ENCODE measurements at places on chromosomes 1 and 21.
A peak's percentile ranks its signal among the peaks of the same experiment; 100 is the strongest.

- DNase-seq = peak; percentile 76
Measured at GRCh38 chr1:1290238-1290731, 10.0 kb downstream of the SCNN1D start.

DNA sequence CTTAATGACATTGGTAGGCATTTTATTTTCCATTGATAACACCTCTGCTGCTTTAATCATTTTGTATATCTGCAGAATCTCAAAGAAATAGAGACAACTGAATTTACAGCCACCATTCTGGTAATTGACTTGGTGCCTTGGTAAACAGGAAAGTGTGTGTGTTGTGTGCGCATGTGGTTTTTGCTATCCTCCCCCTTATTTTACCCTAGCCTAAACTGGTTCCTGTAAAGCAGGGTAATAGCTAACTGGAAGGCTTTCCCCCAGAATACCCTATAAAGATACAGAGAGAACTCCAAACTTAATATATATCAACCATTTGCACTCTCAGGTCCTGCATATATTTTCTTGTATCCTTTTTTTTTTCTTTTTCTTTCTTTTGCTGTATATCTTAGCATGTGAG, 149.5 kb upstream of the ADGRL4 start:
- DNase-seq = no peak

DNA sequence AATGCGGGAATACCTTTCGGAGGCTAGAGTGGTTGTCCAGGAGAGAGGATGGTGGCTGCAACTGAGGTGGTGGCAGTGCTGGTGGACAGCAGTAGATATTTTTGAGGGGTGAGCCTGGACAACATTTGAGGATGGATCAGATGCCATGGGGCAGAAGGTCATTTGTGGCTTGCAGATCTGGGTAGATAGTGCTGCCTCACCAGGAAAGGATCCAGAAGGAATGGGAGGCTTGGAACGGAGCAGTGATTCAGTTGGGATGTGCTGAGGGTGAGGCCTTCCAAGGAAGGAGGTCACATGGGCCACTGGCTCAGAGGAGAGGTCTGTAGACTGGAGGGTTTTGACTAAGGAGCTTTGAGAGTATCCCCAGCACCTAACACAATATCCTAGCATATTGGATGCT, 110.8 kb upstream of the KAZN start:
- DNase-seq = no peak

DNA sequence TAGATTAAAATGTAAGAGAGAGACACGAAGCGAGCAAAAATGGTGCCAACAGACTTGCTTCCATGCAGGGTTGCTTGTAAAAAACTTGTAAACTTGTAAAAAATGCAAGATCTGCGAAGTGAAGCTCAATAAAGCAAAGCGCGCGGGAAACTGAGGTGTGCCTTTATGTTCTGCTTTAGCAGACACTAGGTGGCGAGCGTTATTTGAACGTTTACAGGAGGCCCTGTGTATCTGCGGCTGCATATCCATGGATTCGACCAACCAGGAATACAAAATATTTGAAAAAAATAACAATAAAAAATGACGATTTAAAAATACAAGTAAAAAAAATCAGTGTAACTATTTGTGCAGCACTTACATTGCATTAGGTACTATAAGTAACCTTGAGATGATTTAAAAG, 1.5 kb downstream of the UBE2G2 start:
- DNase-seq = peak; percentile 31

DNA sequence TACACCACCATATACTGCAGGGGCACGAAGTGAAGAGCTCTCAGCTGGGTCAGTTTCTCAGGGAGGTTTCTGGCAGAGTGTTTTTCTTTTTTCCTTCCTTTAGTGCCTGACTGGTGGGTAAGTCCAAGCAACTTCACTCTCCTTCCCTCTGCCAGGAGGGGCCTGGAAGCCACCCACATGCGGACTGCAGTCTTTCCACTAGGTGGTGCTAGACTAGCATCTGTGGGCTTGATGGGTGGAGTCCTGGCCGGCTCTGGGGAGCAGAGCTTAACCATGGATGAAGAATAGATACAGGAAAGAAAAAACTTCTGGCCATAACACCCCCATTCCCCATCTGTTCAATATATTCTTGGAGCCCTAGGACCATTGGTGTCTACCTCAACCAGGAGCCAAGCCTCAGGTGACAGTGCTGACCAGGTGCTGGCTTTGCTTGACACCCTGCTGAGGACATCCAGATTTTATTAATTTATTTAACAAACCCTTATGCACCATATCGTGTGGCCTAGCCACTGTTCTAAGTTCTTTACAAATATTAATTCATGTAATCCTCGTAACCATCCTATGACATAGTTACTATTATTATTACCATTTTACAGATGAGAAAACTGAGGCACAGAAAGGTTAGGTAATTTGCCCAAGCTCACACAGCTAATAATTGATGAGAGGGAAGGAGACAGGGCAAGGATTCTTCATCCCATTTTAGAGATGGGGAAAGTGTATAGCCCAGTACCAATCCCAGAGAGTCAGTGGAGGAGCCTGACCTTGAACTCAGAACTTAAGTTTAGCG, 126.7 kb upstream of the CSF3R start:
- DNase-seq = peak; percentile 64

DNA sequence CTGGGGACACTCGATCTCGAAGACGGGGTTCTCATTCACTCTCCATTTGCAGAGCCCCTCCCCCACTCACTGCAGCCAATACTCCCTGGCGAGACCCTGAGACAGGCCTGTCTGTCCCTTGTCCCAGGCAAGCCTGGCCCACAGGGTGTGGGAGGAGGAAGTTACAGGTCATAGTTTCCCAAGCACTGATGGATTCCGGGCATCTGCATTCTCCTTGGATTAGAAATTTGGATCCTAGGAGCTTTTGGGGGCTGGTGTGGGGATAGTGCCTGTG, 11.3 kb downstream of the WNT3A start:
- DNase-seq = no peak

DNA sequence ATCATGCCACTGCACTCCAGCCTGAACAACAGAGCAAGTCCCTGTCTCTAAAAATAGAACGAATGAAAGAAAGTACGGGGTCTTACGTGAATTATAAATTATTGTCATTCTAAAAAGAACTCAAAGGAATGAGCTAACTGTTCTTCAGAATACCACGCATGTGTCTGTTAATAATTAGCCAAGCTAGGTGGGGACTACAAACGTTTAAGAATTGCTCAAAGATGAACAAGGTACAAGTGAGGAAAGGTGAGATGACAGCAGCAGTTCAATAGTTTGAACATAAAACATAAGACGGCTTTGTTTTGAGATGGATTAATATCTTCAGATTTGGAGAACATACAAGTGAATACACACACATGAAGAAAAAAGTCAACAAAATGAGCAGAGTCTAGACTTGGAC, 79.6 kb downstream of the UBR4 start:
- DNase-seq = no peak

DNA sequence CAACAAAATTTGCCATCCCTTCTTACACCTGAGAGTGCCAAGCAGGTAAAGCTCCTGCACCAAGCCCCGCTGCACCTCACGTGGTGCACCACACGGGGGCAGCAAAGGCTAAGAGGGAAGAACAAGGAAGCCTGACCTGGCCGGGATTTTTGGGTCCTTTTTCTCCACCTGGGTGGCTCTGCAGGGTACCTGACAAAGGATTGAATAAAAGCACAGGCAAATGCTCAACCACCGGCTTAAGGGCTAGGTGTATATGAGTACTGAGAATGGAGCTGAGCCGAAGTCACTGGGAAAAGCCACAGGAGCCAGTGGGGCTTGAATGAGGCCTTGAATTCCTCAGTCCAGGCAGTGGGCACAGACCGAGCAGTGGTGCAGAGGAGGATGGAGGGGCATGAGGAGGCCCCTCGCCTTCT, 36.4 kb downstream of the ZNF697 start:
- DNase-seq = peak; percentile 83

DNA sequence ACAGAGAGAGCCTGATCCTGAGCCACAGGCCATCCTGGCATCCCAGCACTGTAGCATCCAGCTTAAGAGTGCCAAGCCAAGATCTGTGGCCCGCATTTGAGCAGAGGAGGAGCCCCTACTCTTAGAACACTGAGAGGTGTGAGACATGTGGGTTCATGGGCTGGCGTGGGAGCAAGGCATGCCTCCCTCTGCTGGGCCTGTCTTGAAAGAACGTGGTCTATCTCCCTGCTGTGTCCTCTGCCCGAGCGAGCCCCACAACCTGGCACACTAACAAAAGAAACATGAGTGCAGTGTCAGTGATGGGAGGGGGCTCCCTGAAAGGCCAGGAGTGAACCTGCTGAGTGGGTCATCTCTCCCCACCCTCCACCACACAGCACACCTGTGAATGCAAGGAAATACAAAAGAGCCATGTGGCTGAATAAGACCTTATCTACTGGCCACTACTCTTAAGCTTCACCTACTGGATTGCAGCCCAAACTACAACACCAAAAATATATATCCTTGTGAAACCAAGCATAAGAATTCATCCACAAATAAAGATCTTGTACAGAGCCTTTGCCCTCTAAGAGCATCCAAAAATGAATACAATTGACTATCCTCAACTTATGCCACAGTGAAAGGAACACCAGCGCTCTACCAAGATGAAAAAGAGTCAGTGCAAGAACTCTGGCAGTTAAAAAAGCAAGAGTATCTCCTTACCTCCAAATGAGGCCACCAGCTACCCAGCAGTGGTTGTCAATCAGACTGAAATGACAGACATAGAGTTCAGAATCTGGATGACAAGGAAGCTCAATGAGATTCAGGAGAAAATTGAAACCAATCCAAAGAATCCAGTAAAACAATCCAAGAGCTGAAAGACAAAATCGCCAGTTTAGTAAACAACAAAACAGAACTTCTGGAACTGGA, 259.4 kb upstream of the DAB1 start:
- DNase-seq = no peak

GRCh38 chr21:42538479-42539275, 25.0 kb downstream of the SLC37A1 start:
- no peak for DNase-seq

DNA sequence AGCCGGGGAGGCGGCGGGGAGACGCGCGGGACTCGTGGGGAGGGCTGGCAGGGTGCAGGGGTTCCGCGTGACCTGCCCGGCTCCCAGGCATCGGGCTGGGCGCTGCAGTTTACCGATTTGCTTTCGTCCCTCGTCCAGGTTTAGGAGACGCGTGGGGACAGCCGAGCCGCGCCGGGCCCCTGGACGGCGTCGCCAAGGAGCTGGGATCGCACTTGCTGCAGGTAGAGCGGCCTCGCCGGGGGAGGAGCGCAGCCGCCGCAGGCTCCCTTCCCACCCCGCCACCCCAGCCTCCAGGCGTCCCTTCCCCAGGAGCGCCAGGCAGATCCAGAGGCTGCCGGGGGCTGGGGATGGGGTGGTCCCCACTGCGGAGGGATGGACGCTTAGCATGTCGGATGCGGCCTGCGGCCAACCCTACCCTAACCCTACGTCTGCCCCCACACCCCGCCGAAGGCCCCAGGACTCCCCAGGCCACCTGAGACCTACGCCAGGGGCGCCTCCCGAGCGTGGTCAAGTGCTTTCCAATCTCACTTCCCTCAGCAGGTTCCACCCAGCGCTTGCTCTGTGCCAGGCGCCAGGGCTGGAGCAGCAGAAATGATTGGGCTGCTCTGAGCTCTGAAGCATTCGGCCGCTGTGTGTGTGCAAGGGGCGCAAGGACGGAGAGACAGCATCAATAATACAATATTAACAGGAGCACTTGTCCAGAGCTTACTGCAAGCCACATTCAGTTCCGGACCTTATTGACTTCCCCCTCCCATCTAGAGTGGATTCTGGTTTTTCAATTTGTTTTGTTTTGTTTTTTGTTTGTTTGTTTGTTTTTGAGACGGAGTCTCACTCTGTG, 10.3 kb downstream of the SIM2 start:
- no peak for DNase-seq

GRCh38 chr1:114737314-114737849, 20.4 kb downstream of the CSDE1 start:
- no peak for DNase-seq

DNA sequence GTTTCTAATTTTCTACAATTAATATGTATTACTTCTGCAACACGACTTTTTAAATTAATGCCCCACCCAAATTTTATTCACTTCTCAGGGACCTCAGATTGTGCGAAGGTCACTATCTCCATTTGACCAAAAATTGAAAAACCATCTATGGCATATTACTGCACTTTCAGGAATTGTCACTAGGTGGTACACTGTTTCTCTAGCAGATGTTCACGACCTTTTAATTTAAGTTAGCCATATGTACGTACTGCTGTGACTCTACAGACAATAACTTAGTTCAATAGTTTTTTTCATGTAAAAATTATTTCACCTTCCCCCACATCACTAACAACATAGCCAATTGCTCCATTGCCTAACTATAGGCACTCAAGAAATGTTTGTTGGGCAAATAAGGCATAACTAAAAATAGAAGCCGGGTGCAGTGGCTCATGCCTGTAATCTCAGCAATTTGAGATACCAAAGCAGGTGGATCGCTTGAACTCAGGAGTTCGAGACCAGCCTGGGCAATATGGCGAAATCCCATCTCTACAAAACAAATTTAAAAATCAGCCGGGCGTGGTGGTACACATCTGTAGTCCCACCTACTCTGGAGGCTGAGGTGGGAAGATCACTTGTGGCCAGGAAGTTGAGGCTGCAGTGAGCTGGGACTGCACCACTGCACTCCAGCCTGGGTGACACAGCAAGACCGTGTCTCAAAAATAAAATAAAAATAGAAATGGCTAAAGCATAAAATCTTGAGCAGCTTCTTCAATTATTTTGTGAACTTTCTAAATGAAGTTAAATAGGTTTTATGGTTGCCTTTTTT, 75.7 kb upstream of the PKN2 start:
- DNase-seq = no peak

DNA sequence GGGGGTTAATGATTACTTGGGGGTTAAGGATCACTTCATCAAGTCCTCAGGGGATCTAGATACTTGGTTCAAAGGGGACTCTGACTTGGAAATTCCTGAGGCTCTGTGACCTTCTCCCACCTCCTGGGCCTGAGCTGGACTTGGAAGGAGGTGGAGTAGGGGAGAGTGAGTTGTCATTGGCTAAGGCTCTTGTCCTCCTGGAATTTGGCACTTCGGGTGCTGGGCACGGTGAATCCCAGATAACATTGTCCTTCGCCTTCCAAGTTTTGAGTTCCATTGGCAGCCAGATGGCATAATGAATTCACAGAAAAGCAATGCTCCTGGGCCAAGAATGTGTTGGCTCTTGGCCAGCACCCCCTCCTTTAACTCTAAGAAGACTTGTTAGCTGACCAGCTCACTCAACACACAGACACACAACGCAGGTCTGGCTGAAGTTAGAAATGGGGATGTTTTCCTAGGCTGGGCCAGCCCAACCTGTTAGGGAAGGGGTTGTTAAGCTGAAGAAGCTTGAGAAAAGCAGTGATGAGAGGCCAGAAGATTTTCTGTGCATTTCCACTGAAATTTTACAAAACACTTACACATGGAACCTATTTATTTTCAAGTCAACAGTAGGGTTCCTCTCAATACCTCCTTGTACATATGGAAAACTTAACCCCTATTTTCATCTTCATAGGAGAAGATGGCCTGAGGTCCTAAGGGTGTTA, 29.7 kb downstream of the SLC26A9 start:
- no peak for DNase-seq
